ENCODE measurements at places on chromosomes 3 and 15.

DNA sequence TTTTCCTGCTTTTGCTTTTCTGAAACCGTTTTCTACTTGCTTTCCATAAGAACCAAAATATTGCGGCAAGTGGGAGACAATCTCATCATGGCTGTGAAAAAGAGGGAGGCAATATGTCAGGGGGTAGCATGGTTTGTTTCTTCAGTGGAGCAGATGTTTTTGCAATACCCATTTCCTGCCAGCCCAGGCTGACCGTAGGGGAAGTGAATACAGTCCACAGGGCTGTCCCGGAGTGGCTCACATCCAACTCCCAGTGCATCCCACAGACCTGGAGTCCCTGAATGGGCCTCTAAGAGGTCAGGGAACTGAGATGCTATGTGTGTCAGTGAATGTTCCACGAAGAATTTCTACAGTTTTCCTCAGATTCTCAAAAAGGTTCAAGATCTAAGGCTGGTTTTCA is 69.6 kb downstream of the EPHB1 start:
- DNase-seq: no peak

- DNase-seq: no peak
Observed at GRCh38 chr3:179476215-179476614, 24.9 kb upstream of the GNB4 start.

DNA sequence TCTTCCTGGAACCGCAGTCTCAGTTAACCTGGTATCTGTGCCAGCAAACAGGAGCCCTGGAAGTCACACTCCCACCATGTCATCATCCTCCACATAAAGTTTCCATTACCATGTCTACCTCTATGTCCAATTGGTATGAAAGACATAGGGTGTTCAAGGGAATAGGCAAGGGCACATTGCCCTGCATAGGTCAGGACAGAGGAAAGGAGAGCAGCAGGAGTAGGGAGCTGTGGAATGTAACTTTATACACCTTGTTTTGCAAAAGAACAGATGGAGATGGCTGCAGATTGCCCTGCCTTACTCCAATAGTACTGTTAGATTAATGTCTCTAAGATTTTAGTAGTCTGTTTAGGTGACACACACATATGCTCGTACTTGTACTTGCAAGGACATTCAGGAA is 1056.4 kb downstream of the NTRK3 start:
- DNase-seq: no peak

GRCh38 chr15:55907797-55908196 is 85.6 kb downstream of the NEDD4 start:
- DNase-seq: no peak

GRCh38 chr3:14256046-14256445 is 77.4 kb downstream of the LSM3 start:
- DNase-seq: no peak

- DNase-seq: no peak
Observed at GRCh38 chr3:194561306-194561974, 71.8 kb downstream of the TMEM44 start.

GRCh38 chr15:29736744-29737020 is 85.6 kb downstream of the TJP1 start:
- no peak for DNase-seq

DNA sequence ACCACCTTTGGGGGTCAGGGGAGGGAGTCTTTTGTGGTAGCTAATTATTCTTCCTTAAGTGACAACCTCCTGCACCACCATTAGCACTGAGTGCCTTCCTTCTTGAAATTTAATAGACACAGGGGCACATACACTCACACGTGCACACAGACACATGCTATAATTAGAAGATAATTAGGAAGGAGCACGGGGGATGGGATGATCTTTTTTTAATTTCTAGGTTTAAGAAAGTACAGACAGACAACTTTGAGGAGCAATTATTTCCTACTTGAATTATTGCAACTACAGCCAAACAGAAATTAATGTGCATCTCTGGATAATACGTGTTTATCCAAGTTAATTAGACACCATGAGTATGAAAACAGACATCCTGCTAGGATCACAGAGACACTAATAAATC is 44.8 kb upstream of the GUCA1C start:
- no peak for DNase-seq

DNA sequence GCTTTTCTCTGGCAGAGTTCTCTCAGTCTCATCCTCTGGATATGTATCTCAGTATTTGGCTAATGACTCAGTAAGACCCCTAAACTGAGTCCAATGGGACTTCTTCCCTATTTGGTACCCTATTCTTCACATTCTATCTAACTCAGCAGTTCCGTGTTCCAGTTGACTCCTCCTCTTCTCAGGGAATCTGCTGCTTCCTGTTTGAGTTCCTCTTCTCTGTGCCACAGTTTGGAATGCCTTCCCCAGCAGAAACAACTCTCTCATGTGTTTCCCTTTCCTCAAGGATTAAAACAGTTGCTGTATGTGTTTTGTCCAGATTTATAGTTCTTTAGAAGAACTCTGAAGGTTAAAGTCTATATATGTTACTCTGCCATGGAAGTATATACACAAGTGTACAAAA is 344.0 kb upstream of the RARB start:
- no peak for DNase-seq

DNA sequence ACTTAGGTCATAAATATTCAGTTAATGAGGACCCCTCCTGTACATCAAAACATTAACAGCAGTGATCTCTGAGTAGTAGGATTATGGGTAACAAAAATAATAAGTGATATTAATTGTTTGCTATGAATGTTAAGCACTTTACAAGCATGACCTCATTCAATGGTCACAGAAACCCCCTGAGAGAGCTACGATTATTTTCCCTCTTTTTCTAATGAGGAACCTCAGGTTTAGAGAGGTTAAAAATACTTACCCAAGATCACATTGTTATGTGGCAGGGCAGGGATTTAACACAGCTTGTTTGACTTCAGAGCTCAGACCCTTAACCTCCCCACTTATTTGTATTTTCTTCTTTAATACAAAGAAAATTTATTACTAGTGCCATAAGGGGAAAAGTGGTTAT is 228.2 kb downstream of the TBL1XR1 start:
- DNase-seq: no peak

DNA sequence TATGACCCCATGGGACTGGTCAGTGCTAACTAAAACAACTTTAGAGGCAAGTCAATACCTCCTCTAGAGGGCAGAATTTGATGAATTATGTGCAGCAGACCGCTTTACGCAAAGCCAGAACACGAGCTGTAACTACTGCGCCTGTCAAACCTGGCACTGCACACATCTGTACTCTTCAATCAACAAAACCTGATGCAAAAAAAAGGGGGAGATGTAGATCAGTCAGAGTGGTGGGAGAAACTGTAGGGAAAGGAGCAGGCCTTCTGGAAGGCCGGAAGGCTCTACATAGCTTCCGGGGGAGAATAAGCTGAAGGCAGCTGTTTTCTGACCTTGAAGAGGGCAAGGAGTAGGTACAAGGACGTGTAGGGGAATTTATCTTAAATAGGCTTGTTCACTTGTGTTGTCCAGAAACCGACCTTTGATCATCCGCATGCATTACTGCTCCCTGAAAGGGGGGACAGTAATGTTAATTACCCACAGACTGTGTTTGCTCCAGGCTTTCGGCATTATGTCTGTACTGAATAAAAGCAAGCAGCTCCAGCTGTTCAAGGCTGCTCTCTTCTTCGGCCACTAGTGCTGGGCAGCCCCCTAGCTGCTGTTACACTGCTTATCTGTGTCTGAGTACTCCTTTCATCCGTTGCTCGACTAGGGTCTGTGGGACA is 41.0 kb downstream of the GPR160 start:
- DNase-seq: no peak

DNA sequence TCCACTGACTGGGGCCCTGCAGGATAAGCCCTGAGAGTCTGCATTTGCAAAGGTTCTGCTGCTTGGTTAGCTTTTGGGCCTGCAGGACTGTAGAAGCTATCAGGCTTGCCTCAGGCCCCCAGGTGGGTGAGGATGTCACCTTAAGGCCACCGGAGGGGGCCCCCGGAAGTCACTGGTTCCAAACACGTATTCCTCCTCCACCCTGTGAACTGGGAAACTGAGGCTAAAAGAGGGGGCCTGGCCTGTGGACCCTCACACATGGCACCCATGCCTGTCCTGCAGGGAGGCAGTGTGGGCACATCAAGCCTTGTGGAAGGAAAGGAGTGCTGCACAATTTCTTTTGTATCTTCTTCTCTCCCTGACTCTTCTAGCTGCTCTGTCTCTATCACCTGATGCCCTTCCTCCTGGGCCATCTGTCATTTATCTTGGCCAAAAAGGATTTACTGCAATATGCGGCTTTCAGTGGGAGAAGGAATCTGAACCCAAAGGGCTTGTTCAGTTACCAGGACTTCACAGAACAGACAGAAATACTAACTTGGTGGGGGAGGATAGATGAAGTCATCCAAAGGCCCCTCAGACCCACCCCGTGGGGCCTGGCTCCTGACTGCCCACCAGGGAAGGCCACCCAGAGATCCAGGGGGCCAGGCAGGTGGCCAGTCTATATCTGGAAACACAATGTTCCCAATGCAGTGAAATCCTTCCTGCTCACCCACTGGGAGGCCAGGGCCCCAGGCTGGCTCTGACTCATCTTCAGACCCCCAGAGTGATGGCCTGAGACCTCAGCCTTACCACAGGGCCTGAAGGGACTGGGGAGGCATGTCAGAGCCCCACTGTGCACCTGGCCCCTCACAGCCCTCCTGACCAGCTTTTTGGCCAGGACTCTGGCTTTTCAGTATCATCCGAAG is 18.3 kb downstream of the UBAP1L start:
- DNase-seq: no peak

DNA sequence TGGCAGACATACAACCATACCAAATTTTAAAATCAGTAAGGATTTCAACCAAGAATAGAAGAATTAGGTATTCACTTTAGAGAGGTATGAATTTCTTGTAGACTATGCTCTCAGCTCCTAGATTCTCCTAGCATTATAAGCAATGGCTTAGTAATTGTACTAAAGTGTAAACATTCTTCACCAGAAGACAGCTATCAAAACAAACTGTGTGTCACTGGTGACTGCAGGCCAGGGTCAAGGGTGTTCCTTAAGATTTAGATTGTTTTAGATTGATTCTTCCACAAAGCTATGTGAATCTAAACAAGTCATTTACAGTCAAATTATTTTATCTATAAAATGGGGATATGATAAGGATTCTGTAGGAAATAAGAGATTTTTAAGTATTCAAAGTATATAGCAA is 23.1 kb upstream of the GP5 start:
- no peak for DNase-seq
